Activated effector memory CD4-positive, alpha-beta T cell treated with anti-CD3 and anti-CD28 coated beads, Interleukin-2, amount 50 U/mL, for 16 hours (primary cell): ENCODE measurements at places on chromosomes 3 and 15.

GRCh38 chr15:66105286-66106265 lies 148.0 kb downstream of the MEGF11 start:
- no peak for DNase-seq

- no peak for DNase-seq
These were observed 24.3 kb downstream of the DPH3 start for GRCh38 chr3:16240229-16241023.

- no peak for DNase-seq
These were observed 5.7 kb upstream of the CSPG4 start for GRCh38 chr15:75718328-75718727.

- DNase-seq = no peak
These were observed 5.4 kb downstream of the NDUFB4 start for GRCh38 chr3:120601554-120601953.

- DNase-seq = no peak
These were observed 4.6 kb upstream of the PLA2G4B start for GRCh38 chr15:41834096-41834495.

GRCh38 chr15:73856458-73857192 lies 16.7 kb upstream of the TBC1D21 start:
- DNase-seq = no peak

DNA sequence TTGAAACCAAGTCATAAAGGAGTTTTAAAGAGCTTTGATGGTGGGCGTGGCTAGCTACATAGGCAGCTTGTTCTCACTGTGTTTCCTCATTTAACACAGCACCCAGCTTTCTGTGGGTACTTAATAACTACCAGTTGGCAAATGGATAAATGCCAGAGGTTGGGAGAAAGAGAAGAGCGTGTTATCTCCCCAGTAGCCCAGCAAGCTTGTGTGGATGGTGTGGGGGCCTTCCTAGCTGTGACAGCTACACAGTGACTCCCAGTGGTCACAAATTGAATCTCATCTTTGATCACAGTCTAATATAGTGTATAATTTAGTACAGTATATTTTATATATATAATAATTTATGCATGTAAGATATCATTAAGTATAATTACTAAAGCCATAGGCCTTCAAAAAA lies 984.1 kb downstream of the EPHA3 start:
- no peak for DNase-seq

DNA sequence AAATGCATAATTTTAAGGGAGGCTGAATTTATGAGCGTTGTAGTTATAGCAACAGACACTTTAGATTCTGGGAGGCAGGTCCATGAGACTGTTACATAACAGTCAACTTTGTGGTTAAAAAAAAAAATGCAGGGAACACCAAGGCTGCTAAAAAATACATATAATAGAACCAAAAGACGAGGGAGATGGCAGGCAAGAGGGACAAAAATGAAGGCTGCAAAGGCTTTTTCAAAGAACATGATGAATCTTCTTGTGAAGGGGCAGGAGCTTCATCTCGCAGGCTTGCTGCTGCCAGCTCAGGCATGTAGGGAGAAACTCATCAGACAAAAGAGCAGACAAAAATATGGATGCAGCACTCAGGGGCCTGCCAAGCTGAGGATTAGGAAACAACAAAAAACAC lies 243.9 kb downstream of the SHQ1 start:
- DNase-seq = no peak

- DNase-seq = no peak
These were observed 22.6 kb downstream of the RASGRF1 start for GRCh38 chr15:79067969-79068368.

GRCh38 chr3:183478501-183478900 lies 50.1 kb upstream of the MCF2L2 start:
- DNase-seq = no peak

DNA sequence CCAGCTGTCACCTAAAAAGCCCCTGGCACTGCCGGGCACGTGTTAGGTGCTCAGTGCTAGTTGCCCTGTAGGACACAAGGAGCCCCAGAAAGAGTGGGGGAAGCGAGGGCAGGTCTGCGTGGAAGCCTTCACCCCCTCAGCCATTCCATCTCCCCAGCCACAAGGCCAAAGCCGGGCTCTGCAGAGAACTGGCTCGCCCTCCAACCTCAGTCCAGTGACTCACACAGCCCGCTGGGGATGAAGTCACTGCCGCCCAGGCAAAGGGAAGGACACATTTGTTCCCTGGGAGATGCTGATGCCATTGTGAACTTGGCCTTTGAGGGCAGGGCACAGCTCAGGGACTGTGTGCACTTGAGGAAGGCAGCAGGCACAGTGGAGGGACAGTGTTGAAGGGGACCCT lies 48.1 kb downstream of the IQSEC1 start:
- no peak for DNase-seq

- DNase-seq = no peak
These were observed 73.1 kb upstream of the PRTG start for GRCh38 chr15:55816017-55816416.

- no peak for DNase-seq
These were observed 27.0 kb downstream of the GPR156 start for GRCh38 chr3:120258009-120258408.

DNA sequence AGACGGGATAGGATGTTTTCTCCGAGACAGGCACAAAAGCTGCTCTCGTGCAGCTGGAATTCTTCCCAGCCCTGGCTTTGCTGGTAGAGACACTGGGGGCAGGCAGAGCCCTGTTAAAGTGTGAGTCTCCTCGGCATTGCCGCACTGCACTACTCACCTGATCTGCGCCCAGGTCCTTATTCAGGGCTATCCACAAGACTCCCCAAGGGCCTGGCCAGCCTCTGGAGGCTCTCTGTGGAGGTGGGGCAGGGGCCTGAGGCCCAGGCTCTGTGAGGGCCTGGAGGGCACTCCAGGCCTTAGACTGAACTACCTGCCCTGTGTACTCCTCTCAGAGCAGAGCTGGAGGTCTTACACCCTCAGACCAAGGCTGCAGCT lies 48.4 kb downstream of the KY start:
- no peak for DNase-seq

DNA sequence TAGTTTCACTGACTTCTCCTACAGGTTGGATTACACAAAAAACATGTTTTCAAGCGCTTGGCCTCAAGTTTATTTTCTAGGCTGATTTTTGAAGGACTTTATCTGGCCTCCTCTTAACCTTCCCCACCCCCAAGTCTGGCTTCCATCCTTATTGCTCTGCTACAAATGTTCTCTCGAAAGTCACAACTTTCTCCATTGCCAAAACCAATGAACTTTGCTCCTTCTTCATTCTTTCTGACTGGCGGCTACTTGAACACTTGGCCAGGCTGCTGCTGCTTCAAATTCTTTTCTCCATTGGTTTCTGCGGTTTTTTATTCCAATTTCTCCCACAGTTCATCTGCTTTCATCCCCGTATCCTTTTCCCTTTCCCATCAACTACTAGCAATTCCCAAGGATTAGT lies 106.6 kb downstream of the TOP2B start:
- no peak for DNase-seq

GRCh38 chr3:171976526-171976925 lies 62.9 kb upstream of the FNDC3B start:
- DNase-seq = no peak

- DNase-seq = no peak
These were observed 2.6 kb downstream of the ITIH4 start for GRCh38 chr3:52827866-52828376.

DNA sequence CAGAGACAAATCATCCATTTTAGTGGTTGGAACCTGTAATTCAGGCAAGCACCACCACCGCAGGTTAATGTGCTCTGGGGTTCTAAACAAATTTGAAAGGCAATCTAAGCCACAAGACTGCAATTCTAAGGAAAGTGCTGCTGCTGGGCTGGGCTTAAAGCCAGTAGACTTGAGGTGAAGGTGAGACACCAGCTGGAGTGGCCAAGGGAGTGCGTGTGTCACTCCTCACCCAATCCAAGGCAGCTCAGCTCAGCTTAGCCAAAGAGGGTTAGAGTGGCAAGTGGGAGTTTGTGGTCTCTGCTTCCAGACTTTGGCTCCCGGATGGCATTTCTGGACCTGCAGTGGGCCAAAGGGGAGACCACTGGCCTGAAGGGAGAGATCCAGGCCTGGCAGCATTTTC lies 1655.6 kb downstream of the SI start:
- no peak for DNase-seq

GRCh38 chr3:170797685-170798084 lies 72.3 kb downstream of the RPL22L1 start:
- no peak for DNase-seq
